Body of pancreas (tissue), 4 donors: ENCODE measurements at places on chromosomes 12 and 14. TPM values are rescaled to one million over a fixed set of nuclear protein-coding genes. Genes with fewer than 3 reads are reported as not detected.

The NANOG gene
- 2.3 TPM for total RNA-seq

- no peaks in the 10 kb centered on the region for H3K36me3 ChIP-seq
- no peak for DNase-seq
- H3K27me3 ChIP-seq: no peaks in the 10 kb centered on the region
- no peak overlapping the region for H3K27ac ChIP-seq
- H3K4me3 ChIP-seq: no peak overlapping the region
Measured at GRCh38 chr14:83741269-83741668, 1788.7 kb upstream of the FLRT2 start.

- no peak overlapping the region for H3K27ac ChIP-seq
- no peaks in the 10 kb centered on the region for H3K27me3 ChIP-seq
- no peak for DNase-seq
Measured at GRCh38 chr14:56196274-56196673, 78.1 kb downstream of the PELI2 start.

The RBMS2 gene
- 18.9 TPM for total RNA-seq

The LRP1-AS gene
- not detected for total RNA-seq

DNA sequence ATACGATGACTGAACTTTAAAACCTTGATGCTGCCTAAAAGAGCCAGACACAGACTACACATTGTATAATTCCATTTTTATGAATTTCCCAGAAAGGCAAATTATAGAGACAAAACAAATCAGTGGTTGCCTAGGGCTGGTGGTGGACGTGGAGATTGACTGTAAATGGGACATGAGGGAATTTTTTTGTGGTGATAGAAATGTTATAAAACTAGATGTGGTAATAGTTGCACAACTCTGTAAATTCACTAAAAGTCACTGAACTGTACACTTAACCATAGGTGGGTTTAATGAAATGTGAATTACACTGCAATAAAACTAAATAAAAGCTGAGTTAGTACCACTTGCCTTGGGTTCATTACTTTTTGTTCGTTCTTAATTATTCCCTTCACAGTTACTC, 72.1 kb downstream of the PLEKHA5 start:
- H3K4me3 ChIP-seq: no peak overlapping the region
- no peaks in the 10 kb centered on the region for H3K4me1 ChIP-seq
- H3K36me3 ChIP-seq: no peaks in the 10 kb centered on the region
- no peak overlapping the region for H3K27ac ChIP-seq
- DNase-seq: no peak

- H3K27me3 ChIP-seq: no peaks in the 10 kb centered on the region
- no peak overlapping the region for H3K4me3 ChIP-seq
- H3K27ac ChIP-seq: no peak overlapping the region
- no peaks in the 10 kb centered on the region for H3K36me3 ChIP-seq
- no peaks in the 10 kb centered on the region for H3K4me1 ChIP-seq
Measured at GRCh38 chr14:105879867-105880561, 353.6 kb downstream of the TMEM121 start.

DNA sequence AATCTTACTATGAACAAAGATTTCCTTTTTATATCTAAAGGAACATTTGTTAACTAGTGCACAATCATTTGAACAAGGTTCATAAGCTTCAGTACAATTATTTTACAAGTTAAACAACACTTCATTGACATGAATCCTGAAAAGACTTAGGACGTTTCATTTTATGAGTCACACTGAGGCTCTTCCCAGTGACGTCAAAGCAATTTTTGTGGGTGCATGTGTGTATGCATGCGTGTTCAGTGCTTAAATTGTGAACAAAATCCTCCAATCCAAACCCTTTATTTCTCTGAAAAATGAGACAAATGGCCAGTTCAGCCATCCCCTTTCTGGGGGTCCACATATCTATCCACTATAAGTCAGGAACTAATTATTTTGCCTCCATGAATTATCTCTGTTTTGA, 2.9 kb downstream of the LMNTD1 start:
- H3K27ac ChIP-seq: no peak overlapping the region
- H3K4me1 ChIP-seq: no peaks in the 10 kb centered on the region
- no peaks in the 10 kb centered on the region for H3K27me3 ChIP-seq
- H3K4me3 ChIP-seq: no peak overlapping the region

The MFAP5 gene
- 17.9 TPM for total RNA-seq
